ENCODE measurements at places on chromosomes 5 and 9.
A peak's percentile ranks its signal among the peaks of the same experiment; 100 is the strongest.

DNA sequence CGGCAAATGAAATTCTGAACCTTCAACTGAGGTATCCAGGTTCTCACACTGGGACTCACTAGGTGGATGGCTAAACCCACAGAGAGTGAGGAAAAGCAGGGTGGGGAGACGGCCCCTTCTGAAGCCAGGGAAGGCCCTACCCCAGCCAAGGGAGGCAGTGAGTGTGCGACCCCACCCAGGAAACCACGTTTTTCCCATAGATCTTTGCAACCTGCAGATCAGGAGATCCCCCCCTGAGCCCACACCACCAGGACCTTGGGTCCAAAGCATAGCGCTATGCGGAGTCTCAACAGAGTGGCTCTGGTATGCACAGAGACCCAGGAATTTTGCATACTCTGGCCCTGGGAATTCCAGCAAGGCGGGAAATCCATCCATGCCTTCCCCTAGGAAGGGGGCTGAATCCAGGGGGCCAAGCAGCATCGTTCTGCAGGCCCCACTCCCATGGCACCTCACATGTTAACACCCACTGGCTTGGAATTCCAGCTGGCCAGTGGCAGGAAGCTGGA is 19.9 kb downstream of the DTWD2 start:
- DNase-seq: no peak

DNA sequence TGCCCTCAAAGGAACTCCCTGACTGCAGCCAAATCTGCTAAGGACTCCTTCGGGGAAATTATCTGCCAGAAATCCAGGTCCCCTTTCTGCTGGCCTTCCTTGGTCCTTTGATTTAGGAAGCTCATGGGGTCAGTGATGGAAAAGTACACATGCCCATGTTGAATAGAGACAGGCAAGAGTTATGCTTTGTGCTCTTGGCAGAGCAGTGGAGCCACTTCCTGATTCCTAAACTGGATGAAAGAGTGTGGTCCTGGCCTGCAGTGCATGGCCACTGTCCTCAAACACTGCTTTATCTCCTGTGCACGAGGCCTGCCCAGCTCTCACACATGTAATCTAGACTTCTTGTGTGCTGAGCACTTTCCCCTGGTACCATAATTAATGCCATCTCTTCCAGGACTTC is 2.0 kb upstream of the EBF1 start:
- no peak for DNase-seq

DNA sequence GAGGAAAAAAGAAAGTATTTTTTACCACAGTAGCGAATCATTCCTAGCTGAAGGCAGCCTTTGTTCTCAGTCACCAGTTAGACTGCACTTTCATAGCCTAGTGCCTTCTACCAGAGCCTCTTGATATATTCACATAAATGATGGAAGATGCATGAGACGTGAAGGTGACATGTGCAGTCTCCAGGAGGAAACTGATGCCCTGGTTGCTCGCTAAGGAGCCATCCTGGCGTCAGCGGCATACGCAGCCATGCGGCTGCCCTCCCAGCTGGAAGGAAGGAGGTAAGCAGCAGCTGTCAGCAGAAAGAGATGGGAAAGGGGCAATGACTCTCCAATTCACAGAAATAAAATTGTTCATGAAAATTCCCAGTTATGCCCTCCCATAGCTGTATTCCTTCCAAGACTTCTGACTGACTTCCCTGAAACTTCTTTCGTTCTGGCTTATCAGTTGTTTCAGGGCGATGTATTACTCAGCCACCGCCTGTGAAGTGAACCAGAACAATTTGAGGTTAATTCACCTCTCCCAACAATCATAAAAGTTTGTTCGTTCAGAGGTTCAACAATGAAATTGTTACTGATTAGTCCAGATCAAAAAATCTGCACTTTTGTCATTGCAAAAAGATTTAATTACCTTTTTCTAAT is 331.2 kb downstream of the NR2F1-AS1 start:
- DNase-seq: no peak

GRCh38 chr9:35835216-35835632 is 6.2 kb downstream of the TMEM8B start:
- DNase-seq: no peak

DNA sequence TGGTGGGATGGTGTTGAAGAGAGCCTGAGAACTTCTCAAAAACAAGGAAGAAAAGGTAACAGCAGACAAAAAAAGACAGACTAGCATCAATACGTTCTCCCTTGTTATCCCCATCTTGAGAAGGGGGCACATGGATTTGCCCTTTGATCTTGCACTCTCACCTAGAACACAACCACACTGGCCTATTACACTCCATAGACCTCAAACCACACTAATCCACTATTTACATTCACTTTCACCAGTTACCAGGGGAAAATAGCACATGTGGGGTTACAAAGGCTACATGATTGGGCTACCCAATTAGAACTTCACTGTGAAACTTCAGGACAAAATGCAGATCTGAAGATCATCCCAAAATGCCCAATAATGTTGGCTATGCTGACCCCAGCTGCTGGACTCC is 72.6 kb upstream of the SELENOP start:
- no peak for DNase-seq

DNA sequence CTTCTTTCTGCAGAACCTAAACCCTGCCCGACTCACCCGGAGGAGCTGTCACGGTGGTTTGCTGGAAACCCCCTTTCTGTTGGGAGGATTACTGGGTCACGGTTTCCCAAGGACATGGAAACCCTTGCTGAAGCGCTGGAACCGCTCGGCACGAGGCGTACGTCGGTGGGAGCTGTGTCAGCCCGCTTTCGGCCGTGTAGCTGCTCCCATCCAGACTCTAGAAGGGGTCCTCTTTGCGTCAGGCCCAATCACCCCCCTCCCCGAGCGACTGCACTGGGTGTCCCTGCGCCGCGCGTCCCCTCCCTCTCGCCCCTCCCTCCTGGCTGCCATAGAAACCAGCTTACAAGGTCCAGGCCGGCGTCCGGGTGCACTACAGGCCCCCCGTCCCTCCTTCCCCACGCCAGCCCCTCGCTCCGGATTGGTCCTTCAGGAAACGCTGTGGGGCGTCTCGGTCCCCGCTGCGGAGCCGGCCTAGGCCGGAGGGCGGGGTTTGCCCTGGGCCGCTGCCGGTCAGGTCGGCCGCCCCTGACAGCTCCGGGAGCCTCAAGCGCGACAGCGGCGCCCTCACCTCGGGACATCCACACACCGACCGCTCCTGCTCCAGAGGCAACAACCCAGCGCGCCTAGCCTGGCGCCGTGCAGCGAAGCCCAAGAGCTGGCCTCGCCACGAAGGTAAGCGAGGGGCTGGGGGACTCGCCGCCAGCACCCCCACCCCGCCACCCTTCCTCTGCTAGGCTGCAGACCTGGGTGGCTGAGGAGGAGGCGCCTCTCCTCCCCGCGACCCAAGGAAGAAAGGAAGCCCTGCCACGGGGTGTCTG is at the start of gene NIM1K:
Gene NIM1K (plus strand): TSS at position 486 of the 818 bp plus-strand sequence. CDS start 53,551 bp downstream, outside the sequence.
- DNase-seq: peak; percentile 88

DNA sequence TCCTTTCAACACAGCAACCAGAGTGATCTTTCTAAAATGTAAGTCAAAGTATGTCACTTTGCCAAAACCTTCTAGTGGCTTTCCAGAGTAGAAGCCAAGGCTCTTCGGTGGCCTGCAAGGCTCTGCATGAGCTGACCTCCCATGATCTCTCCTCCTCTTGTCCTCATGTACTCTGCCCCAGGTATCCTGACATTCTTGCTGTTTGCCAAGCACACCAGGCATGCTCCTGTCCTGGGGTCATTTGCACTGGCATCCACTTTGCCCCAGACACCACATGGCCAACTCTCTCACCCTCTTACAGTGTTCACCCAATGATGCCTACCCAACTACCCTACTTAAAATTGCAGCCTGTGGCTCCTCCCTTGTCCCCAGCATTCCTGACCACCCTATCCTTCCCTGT is 86.3 kb downstream of the ZNF618 start:
- DNase-seq: no peak

DNA sequence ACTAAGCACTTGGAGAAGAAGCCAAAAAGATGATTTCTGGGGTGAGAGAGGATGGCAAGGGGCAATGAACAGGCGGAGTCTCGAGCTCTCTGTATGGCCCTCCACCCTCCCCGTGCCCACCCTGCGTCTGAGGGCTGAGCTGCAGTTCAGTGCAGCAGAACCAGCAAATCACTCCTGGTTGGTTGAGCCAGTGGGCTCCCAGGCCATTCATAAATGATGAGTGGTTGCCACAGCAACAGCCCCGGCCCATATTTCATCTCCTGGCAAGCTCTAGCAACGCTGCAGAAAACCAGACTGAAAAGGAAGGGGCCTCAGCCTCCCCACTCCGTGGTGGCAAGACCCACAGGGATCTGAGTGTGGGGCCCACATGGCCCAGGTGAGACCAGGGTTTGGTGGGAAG is 93.8 kb upstream of the PPP1R26 start:
- no peak for DNase-seq

DNA sequence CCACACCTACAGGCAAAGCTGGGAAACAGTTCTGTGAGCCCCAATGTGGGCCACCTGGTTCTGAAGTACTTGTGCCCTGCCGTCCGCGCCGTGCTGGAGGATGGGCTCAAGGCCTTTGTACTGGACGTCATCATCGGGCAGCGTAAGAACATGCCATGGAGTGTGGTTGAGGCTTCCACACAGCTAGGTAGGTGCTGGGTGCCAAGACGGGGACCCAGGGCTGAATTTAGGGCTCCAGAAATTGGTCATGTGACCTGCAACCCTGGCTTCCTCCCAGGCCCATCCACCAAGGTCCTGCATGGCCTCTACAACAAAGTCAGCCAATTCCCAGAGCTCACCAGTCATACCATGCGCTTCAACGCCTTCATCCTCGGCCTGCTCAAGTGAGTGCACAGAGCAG is 46.9 kb upstream of the TESK1 start:
- no peak for DNase-seq

DNA sequence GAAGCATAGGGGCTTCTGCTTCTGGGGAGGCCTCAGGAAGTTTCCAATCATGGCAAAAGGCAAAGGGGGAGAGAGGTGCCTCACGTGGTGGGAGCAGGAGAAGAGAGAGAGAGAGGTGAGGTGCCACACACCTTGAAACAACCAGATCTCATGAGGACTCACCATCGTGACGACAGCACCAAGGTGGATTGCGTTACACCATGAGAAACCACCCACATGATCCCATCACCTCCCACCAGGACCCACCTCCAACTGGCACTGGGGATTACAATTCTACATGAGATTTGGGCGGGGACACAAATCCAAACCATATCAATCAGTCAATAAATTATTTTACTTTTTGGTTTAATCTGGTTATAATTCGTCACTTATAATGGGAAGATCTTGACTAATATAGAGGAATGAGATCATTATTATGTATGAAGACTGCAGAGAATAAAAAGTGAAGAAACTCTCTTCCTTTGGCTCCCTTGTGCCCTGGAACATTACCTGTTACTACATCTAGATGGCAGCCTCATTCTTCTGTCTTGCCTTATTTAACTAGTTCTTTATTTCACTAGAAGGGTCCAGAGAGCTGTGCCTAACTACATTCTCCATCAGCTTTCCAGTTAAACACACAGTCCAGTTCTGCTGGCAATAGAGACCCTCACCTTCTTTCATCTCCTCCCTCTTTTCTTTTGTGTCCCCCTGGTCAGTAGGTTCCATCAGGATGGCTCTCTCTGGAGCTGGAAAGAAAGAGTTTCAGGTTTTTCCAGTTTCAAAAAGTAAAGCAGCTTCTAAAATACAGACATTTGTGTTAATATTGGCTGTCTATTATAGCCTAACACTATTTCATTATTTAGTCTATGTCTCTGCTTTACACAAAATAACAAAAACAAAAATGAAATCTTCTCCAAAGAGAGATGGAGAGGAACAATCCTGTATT is 21.7 kb upstream of the SPINK7 start:
- peak; percentile 57 for DNase-seq
